Hippocampal formation (tissue), 2 donors: ENCODE measurements at places on chromosomes 6 and 20.

DNA sequence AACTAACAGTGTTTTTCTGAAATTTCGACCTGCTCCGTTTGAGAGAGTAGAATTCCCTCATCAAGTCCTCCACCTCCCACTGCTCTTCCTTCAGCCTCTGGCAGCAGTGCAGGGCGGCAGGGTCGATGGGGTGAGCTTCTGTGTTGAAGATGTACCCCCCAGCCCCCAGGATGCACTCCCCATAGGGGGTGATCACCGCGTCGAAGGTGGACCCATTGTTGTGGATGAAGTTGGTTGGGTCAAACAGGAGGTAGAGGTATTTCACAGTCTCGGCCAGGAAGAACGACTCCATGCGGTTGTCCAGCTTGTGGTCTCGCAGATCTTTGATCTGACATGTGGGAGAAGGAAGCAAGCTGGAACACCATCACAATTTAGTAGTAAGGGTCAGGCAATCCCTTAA, 23.0 kb upstream of the TRPC4AP start:
- DNase-seq, result no peak

DNA sequence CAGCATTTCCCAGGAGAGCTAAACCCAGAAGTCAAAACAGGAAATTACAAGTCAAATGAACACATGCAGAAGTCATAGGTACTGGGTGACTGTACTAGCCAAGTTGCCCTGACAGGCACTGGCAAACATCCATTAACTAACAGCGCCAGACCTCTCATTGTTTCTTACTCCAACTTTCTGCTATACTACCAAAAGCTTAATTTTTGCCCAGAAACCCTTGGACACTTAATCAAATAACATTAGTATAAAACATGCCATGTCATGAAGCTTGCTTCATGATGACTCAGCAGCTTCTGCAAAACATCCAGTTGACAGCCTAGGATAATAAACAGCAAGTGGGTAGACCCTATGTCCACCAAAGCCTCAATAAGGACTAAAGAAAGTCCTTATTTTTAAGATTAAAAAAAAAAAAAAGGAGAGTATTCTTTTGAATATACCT, 3.5 kb downstream of the NUP153 start:
- no peak for DNase-seq

GRCh38 chr6:41682497-41683272, 44.4 kb downstream of the MDFI start:
- DNase-seq, result no peak

DNA sequence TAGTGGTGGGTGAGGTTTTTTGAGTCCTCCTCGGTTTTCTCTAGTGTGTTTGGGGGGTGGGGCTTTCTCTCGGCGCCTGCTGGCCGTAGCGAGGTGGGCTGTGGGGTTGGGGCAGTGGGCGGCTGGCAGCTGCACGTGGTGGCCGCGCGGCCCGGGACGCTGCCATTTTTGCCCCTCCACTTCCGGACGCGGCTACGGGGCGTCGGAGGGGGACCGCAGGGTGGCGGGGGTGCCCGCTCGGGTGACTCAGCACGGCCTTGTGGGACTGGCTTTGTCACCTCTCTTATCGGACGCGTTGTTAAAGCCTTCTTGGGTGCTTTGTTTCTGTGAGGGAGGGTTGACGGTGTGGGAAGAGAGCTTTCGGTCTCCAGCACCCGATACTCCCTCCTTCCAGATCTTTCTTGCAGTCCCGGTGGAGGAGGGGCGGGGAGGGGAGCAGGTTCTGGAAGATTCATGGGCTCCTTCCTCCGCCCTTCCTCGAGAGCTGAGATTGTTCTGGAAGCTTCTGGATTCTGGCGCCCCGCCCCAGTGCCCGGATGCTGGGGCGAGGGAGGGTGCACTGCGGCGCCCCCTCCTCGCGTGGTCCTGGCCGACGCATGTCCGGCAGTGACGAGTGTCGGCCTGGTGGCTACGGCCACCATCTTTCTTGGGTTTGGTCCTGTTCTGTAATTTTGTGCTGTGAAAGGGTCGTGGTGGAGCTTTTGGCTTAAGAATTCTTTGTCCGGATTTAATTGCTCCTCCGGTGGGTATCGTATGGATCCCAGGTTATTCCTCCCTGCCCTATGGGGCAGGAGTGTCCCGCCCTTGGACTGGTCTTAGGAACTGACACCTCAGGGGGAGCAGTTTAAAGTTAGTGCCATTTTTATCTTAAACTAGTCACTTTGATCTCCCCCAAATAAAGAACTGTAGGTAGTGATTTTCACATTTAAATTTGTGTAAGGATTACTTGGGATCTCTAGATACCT, 719 bp downstream of the HSP90AB1 start:
- DNase-seq, result peak; percentile 60

DNA sequence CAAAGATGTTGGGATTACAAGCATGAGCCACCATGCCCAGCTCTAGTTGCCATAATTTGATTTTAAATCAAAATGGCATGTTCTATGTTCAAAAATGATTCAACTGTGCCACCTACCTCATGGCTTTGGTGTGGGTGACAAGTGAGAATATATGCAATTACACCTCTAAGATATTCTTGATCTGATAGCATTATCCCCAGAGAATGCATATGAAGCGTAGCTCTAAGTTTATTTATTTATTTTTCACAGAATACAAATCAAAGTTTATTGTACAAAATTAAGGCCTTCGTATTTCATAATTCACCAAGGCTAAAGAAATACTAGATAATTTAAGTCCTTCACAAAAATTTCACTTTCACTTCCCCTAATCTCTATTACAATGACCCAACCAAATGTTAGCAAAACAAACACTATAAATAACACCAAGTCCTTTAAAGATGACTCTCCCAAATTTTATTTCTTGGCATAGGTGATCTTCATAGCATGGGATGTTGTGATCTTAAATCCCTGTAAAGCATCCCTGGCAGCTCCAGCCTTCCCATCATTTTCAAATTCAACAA, 205.9 kb upstream of the TAB2 start:
- no peak for DNase-seq

DNA sequence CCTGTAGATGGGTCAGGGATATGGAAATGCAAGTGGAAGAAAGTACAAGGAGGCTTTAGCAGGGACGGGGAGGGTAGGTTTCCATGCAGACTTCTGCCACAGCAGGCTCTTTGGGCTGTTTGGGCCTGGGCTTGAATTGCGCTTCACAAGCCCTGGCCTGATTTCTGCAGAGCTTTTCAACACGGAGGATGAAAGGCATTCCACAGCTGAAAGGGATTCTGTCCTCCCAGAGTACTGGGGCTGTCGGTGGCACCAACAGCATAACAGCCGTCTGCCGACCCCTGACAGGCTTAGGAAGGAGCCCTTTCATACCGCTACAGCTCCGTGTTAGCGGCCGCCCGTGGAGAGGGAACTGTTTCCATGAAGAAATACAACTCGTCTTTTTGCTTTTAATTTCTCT, 22.9 kb upstream of the TBC1D7 start:
- no peak for DNase-seq

DNA sequence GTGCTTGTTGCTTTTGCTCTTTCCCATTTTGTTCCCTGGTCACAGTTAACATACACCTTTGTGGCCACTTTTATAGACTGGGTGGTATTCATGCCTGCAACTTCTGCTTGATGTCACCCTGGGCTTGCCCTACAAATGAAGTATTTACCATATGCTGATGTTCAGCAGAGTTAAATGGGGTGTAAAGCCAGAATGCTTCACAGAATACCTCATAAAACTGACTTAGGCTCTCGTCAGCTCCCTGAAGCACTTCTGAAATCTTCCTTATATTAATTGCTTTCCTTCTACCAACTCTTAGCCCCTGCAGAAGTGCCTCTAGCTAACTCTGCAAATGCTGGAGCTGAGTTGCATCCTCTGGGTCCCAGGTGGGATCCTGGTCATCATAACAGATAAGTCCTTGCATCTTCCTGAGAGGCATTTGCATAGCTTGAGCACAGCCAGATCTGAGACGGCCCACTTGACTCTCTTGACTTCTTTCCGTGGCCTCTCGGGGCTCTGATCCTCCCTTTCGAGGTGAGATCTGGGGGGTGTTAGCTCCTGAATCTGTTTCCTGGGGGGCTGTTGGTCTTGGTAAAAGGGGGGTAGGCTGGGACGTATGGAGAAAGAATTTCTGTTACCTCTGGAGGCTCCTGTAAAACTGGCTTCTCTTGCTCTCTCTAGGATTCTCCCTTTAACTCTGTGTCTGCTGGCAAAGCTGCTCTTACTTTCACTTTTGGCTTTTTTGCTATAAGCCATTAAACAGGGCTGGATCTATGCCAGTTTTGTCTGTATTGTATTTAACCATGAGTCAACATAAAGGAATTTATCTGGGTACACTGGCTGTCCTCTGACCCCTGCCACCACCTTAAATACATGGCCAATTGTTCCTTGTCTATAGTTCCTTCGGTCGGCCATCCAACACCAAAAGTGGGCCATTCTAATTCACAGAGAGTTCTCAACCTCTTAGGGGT, 223.0 kb upstream of the SYNCRIP start:
- DNase-seq, result no peak

GRCh38 chr20:47578543-47578942, 76.9 kb downstream of the NCOA3 start:
- DNase-seq, result no peak

GRCh38 chr20:11001302-11001701, 327.5 kb upstream of the JAG1 start:
- no peak for DNase-seq

DNA sequence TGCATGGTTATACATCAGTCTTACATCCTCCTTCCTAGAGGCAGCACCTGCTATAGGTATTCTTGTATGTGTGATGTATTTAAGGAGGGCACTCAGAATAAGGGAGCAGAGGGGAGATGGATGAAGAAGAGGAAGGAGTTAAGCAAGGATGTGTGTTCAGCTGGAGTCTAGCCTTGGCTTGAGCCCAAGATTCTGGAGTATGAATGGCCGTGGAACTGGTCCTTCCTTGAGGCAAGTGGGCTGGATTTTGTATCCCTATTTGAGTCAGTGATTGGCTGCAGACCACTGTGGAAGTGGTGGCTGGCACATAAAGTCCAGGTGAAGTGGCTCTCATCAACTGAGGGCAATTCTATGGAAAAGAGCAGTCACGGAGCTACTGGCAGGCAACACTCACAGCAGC, 112.0 kb upstream of the RNF24 start:
- DNase-seq, result no peak

DNA sequence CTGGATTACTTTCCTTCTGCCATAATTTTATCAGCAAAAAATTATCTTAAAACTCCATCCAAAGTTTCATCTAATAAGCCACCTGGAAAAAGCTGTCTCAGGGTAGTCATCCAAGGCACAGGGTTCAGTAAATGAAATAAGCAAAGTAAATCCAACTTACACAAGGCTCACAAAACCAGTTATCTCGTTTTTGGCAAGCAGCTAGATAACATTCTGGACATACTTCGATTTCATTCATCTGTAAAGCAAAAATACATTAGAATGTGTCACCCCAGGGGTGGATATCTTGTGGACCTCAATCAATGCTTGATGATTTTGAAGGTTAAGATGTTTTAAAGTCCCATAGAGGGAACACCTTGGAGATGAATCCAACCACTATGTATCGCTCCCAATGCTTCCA, 73.1 kb downstream of the ZMYND8 start:
- no peak for DNase-seq
